Hindlimb muscle (tissue), 1 donor: ENCODE measurements at places on chromosomes 12 and 14. TPM values are rescaled to one million over a fixed set of nuclear protein-coding genes. Genes with fewer than 3 reads are reported as not detected.
A peak's percentile ranks its signal among the peaks of the same experiment; 100 is the strongest.

GRCh38 chr12:14833952-14834351, 9.4 kb downstream of the ART4 start:
- no peak for DNase-seq

The SLCO1C1 gene
- 0.59 TPM for polyA plus RNA-seq

The CLSTN3 gene
- 28.8 TPM for polyA plus RNA-seq

DNA sequence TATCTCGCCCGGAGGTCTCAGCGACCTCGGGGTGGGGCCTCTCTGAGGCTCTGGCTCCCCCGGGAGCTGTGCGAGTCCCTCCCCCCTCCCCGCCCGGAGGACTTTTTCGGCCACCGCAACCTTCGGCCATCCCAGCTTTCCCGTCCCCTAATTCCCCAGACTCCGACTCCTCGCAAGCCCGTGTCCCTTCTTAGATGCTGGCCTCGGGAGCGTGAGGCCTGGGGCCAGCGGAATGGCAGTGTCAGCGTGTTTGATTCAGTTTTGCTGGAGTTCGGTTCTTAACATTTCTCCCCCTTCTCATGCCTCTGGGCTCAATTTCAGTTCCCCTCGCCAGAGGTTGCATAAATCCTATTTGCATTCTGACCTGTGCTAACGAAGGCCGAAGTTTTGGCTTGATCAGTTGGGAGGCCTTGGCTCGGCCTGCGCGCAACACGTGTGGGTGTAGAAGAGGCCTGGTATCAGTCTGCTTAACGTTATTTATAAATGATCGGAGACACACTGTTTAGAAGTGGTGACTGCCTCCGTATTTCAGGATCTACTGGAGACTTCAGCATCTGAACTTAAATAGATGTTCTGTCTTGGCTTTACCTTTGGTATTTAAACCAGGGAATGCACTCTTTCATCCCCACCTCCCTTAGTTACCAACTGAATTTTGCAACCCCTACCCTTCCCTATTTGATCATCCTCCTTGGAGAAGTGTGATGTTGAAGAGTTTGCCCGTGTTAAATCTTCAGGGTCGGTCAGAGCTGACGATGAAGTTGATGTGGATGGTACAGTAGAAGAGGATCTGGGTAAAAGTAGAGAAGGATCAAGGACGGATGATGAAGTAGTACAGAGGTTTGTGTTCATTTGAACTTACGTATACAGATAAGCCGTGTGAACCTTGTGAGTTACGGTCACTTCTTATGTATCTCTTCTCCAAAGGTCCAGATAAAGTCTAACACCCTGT, 851 bp downstream of the HSP90B1 start:
- DNase-seq, result peak; percentile 53

- DNase-seq, result no peak
Measured at GRCh38 chr14:92800012-92800411, 5.9 kb downstream of the GOLGA5 start.

DNA sequence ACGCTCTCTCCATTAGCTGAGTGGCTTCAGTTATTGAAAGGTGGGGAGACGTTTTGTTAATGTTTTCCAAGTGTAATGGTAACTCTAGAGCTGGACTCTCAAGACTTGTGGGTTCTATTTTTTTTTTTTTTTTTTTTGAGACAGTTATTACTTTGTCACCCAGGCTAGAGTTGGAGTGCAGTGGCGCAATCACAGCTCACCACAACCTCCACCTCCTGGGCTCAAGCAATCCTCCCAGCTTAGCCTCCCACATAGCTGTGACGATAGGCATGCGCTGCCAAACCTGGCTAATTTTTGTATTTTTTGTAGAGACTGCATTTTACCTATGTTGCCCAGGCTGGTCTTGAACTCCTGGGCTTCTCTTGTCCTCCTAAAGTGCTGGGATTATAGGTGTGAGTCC, 26.2 kb downstream of the ATF1 start:
- no peak for DNase-seq

DNA sequence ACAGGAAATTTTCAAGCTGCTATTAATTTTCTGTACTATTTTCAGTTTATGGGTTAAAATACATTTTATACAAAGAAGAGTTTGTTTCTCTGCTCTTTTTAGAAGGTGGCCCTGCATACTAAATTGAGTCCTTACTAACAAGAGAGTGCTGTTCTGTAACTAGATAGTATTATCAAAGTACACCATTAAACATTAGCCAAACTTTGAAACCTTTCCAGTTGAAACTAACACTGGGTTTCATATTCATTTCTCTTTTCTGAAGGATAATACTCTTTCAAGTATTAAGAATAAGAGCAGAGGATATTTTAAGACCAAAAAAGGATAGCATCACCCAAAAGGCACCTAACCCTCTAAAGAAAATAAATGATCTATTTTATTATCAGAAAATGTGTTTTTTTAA, 47.2 kb downstream of the PEBP1 start:
- DNase-seq, result no peak

The CEP128 gene
- 3.4 TPM for polyA plus RNA-seq
